ENCODE measurements at places on chromosomes 1 and 21. TPM values are rescaled to one million over a fixed set of nuclear protein-coding genes. Genes with fewer than 3 reads are reported as not detected.

- DNase-seq = no peak
Observed at GRCh38 chr1:246126580-246126979, 380.5 kb downstream of the SMYD3 start.

DNA sequence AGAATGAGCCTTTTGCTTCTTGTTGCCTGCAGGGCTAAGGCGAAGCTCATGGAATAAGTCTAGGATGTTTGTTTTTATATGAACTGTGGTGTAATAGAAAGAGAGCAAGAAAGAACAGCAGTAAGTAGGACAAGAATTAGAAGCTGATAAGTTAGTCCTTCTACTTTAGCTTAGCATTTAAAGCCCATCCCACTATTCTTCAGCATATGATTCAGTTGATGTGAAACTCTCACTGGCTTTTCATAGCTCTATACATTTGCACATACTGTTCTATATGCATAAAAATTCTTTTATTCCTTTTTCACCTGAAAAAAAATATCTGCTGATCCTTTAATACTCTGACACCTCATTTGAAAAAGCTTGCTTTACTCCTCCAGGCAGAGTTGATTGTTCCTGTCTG is 712.0 kb downstream of the USP25 start:
- DNase-seq = no peak

DNA sequence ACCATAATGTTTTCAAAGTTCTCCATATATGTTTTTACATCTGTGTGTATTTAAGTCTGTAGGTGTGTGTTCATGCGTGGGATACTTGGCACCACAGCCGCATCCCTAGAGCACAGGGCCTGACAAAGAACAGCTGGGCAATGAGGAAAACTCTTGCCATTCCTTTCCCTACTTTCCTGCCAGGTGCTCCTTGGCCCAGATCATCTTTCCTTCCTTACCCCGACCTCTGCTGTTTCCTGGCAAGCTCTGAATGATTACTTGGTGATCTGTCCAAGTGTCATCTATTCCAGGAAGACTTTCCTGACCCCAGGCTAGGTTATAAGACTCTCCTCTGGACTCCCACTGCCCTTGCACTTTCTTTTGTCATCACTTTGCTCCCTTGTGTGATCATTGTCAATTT is 123.6 kb downstream of the ELAVL4 start:
- DNase-seq = no peak

DNA sequence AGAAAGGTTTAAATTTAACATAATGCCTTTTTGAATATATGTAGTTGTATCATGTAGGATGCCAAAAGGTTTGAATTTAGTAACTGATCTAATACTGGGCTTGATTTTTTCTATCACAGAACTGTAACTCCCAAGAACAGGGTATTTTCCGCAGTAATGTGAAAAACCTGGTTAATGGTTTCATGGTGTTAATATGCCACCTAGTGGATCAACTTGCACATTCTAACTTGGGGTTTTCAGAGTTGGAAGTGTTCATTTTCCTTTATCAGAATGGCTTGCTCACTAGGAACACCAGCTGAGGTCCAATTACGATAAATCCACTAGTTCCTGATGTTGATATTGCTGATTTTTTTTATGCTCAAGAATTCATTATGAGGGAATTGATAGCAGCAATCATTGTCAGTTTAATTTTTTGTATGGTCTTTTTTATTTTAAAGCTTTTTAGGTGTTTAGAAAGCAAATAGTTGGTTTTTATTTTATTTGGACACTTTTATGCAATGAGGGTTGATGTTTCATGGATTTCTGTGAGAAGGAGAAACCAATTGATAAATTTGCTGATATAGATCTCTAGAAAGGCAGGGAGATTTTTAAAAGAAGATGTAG is 157.2 kb downstream of the PLA2G4A start:
- DNase-seq = no peak

- DNase-seq = no peak
Observed at GRCh38 chr1:6730880-6731279, 29.3 kb upstream of the DNAJC11 start.

DNA sequence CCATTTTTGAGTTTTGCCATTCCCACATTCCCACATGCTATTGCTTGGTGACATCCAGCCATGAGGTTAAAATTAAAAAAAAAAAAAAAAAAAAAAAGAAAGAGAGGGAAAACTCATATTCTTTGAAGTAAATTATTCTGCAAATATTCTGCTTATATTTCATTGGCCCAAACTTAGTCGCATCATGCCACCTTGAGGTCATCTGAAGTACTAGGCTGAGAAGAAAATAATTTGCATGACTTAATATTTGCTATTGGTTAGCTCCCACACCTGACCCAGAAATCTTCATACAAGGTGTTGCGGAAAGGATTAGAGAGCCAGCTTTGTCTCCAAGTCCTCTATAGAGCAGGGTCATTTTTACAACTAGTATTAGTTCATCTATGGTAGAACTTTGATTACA is 2206.0 kb downstream of the MRPL39 start:
- no peak for DNase-seq

DNA sequence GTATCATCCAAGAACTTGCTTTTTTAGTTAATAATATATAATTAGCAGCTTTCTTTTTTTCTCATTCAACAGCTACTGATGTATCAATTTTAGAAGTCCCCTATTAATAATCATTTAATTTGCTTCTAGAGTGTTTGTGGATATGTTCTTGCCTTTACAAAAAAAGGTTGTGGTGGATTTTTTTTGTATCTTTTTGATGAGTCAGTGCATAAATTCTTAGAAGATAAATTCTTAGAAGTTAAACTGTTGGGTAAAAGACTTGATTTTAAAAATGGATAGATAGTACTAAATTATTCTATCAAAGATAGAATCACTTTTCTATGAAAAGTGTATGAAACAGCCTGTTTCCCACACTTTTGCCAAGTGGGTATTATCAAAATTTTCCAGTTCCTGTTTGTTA is 11.9 kb downstream of the FGGY start:
- DNase-seq = no peak

DNA sequence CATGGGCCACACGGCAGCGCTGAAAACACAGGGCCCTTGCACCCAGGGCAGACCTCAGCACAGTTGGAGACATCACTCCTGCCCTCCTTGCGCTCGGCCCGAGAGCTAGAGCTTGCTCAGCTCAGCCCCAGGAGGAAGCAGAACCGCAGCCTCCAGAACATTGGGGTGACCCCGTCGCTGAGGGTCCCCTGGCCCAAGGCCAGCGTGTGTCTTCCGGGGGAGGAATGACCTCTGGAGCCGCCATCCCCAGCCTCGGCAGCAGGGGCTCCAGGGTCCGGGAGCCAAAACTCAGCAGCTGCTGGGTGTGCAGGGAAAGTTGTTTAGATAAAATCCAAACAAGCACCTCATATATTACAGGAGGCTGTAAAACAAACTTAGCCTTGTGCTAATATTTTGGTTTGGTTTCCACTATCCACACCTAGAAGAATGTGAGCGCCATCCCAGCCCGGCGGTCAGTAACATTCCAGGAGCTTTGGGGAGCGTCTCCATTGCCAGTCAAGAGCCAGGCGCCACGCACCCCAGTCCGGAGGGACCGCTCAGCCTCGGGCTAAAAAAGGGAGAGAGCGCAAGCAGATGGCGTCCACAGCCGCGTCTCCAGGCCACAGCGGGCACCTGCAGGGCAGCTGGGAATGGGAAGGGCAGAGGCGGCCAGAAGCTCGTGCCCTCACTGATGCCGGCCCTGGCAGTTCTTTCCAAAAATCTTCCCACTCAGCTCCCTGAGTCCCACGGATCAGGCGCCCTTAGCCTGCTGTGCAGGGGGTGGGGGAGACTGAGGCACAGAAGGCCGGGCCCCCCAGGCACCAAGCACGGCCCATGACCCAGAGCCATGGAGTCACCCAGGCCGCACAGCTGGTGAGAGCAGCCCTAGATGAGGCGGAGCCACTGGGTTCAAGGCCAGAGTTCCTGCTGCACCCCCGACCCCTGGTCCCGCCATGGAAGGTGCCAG is 52.0 kb downstream of the SLX9 start:
- no peak for DNase-seq

- DNase-seq = no peak
Observed at GRCh38 chr1:175569117-175569743, 174.2 kb downstream of the TNR start.

DNA sequence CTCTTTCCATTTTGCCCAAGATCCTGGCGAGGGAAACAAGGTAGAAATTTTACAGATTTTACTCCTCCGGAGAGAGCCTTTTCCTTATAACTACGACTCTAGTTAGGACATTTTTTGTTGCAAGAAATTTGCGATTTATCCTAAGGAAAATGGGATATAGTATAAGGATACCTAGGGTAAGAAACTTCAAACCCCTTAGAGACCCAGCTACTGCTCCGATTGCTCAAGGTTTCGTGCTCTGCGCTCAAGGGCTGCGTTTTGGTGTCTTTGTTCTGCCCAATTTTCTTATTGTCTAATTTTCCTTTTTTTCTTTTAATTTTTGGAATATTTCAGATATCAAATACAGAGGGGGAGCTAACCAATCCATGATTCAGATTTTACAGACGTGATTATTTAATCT is 1.5 kb downstream of the TTC3 start:
- no peak for DNase-seq

DNA sequence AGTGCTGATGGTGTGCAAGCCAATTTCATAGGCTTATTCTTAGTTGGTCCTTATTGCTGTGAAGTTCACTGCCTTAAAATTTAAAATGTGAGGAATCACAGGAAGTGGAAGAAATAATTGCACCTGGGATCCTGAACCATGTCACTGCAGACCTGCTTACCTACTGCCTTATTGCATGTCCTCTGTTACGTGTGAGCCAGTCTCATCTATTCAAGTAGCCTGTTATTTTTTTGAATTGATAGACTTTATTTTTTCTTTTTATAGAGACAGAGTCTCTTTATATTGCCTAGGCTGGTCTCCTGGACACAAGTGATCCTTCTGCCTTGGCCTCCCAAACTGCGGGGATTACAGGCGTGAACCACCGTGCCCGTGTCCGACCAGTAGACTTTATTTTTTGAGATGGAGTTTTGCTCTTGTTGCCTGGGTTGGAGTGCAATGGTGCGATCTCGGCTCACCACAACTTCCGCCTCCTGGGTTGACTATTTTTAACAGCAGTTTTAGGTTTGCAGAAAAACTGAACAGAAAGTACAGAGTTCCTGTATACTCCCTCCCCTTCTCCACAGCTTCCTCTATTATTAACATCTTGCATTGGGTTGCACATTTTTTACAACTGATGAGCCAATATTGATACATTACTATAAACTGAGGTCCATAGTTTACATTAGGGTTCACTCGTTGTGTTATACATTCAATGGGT is 14.0 kb upstream of the DISC1 start:
- no peak for DNase-seq

DNA sequence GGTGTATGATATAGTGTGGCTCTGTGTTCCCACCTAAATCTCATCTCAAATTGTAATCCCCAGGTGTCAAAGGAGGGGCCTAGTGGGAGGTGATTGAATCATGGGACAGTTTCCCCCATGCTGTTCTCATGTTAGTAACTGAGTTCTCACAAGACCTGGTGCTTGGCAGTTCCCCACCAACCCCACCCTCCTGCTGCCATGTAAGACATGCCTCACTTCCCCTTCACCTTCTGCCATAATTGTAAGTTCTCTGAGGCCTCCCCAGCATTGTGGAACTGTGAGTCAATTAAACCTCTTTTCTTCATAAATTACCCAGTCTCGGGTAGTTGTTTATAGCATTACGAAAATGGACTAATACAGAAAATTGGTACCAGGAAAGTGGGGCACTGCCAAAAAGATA is 1705.3 kb downstream of the NCAM2 start:
- DNase-seq = no peak

DNA sequence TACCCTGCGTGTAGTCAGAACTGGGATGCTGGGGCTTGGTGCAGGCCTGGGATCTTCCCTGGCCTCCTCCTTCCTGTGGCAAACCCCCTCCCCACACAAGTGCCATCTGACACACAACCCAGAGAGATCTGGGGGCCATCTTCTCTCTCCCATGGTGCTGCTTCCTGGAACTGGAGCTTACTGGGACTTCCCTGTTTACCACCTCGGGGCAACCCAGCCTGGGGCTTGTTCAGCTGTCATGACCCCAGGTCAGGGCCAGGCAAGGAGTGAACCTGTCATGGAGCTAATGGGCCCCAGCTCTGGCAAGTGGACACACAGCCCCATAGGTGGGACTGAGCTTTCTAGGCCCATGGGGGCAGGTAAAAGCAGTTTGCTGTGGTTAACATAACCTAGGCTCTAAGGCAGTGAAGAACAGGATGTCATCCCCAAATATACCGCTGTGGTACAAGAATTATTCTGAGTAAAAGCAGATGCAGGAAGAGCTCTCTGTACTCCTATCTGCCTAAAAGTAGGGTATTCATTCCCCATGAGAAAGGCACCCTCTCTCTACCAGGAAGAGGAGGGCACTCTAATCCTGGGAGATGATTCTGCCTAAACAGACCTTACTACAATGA is 2.4 kb downstream of the TRIM11 start:
- DNase-seq = no peak

DNA sequence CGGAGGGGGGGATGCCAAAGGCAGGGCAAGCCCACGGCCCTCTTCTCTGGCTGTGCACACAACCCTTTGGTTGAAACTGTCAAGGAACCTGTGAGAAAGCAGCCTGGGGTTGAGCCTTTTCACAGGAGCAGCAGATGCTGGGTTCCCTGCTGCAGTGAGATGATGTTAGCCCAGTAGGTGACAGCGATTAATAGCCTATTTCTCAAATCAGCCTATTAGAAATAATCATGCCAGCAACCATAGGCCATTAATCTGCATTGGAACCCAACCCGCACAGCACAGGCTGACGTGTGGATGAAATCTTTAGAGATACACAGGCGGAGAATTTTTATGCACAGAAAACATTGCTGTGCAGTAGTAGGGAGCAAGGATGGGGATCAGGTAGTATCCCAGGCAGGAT is 637.5 kb downstream of the AJAP1 start:
- no peak for DNase-seq

DNA sequence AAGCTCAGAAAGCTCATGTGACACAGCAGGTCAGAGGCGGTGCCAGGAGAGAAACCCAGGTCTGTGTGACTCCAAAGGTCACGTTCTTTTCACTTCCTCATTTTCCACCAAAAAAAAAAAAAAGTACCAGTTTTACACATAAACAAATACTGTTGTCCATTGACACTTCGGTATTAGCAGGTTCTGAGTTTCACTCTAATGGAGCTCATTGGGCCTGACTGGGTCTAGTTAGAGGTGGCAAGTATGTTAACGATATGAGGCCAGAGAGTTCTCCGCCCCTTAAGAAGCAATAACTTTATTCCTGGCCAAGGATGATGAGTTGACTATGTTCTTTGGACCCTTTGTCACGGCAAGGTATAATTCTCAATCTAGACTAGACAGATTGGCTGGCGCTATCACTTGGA is 30.0 kb upstream of the SDE2 start:
- DNase-seq = no peak

- no peak for DNase-seq
Observed at GRCh38 chr1:92877792-92878191, 46.0 kb downstream of the RPL5 start.

DNA sequence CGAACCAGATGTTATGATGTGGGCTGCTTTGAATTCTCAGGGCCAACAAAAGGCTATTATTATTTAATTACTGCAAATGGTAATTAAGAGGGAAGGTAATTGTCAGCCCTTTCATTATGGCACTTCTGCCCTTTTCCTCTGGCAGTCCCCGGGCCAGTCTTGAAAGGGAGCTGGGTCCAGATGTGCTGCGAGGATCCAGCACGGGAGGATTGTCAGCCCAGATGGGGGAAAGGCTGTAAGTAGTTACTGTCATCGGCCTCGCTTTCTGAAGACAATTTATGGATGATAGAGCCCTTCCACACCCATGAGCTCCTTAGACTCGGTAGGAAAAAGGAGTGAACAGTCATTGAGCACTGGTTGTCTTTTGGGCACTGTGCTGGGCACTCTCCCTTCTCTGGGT is 8.7 kb upstream of the ZNF362 start:
- DNase-seq = no peak

The LCE1D gene
- total RNA-seq = not detected

The TNFRSF25 gene
- total RNA-seq = 68.3 TPM

The IL12RB2 gene
- not detected for total RNA-seq

The GNAI3 gene
- total RNA-seq = 10.0 TPM

The RASSF5 gene
- 7.0 TPM for total RNA-seq

The IVL gene
- not detected for total RNA-seq
